ENCODE measurements at places on chromosomes 12 and 14.

GRCh38 chr12:18798535-18799361 is 60.8 kb downstream of the CAPZA3 start:
- peak; percentile 39 for DNase-seq

- no peak for DNase-seq
Measured at GRCh38 chr14:104707608-104708595, 16.1 kb upstream of the ADSS1 start.

DNA sequence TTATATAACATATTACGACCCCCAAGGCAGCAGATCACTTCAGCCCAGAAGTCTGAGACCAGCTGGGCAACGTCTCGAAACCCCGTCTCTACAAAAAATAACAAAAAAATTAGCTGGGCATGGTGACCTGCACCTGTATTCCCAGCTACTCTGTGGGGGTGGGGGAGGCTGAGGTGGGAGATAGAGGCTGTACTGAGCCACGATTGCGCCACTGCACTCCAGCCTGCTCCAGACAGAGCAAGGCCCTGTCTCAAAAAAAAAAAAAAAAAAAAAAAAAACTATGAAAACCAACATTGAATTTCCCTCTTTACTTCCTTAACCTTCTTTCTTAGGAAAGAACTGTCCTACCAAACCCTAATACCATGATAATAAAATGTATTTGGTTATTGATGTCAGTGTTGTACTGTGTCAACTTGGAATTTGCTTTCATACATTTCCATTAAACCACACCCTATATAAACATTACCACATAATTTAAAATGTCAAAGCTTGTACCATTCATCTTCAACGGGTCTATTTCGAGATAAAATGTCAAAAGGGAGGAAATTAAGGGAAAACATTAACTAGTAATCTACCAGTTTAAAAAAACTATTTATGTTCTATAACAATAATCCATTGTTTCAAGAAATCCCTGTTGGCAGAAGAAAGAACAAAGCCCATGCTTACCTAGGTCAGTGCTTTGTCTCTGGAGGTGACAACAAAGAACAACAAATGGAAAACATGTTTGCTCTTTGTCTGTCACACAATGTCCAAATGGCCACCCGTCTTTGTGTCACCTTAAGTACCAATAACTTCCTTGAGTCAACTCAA is 17.4 kb downstream of the GALNT4 start:
- no peak for DNase-seq

DNA sequence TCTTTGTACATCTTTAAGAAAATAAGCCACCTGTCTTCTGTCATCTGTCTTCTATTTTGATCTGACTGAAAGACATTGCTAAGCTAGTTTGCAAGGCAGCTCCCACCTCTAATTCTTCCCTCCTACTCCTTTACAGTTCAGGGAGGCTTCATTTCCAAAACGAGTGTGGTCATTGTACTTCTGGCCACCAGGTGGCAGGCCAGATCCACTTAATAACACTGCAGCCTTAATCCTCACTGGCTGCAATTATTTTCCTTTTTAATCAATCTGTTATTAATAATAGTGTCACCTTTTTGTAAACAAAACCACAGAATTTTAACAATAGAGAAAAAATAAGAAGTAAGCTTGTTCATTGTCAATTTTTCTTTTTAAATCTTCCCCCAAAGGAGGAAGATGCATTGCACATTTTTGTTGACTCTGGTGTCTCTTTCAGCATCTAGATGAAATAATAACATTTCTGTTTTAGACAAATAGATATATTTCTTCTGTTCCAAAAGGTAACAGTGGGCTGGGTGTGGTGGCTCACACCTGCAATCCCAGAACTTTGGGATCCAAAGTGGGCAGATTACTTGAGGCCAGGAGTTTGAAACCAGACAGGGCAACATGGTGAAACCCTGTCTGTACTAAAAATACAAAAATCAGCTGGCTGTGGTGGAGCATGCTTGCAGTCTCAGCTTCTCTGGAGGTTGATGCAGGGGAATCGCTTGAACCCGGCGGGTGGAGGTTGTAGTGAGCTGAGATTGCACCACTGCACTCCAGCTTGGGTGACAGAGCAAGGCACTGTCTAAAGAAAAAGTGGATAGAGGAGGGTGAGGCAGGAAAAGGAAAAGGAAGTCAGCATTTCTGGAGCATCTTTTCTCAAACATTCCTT is 23.3 kb downstream of the GABARAPL1 start:
- no peak for DNase-seq

DNA sequence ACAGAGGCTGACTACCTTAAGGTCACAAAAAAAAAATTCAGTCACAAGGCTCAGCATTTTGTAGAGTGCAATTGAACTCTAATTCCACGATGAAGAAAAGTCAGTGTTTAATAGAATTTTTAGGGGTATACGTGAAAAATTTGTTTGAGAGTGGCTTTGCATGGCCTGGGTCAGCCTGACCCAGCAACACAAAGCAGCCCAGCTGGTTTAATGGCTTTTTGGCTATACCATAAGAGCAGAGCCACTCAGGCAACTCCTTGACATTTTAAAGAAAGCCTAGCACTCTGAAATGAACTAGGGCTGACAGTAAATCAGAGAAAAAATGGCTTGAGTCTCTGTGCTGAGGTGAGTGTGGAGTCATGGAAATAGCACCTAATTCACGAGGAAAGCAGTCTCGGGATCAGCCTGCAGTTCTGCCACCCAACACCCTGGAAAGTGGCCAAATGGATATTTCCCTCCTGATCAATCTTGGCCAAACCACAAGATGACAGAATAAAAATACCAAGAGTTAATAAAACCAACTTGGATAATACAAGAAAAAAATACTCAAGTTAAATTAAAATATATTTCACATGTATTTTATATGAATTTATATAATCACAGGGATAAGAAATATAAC is 59.5 kb downstream of the GALNT4 start:
- DNase-seq = no peak

DNA sequence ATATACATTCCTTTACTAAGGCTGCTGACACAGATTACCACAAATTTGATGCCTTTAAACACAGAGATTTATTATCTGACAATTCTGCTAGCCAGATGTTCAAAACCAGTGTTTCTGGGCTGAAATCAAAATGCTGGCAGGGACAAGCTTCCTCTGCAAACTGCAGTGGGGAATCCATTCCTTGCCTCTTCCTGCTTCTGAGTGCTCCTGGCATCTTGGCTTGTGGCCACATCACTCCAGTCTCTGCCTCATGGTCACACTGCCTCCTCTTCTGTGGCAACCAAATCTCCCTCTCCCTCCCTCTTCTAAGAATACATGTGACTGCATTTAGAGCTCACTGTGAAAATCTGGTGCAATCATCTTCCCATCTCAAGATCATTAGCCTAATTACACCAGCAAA is 235.7 kb downstream of the TTC8 start:
- no peak for DNase-seq

DNA sequence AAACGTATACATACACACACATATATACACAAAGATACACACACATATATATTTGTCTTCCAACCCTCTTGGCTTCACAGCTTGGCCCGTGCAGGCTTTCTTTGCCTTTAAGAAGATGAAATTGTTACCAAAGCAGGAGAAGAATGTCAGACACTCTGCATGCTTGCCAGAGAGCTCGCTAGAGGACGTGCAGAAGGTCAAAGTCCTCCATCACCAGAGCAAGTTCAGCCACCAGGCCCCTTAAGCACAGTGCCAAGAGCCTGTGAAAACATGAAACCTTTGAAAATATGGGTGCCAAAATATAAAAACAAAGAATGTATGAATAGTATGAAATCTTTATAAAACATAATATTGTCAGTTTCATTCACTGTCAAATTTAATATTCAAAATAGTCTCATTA is 14.9 kb upstream of the MCRS1 start:
- no peak for DNase-seq

GRCh38 chr12:67442347-67442841 is 173.2 kb downstream of the CAND1 start:
- peak; percentile 41 for DNase-seq
